AG09319 (cell line): ENCODE measurements at places on chromosomes 4 and X.

DNA sequence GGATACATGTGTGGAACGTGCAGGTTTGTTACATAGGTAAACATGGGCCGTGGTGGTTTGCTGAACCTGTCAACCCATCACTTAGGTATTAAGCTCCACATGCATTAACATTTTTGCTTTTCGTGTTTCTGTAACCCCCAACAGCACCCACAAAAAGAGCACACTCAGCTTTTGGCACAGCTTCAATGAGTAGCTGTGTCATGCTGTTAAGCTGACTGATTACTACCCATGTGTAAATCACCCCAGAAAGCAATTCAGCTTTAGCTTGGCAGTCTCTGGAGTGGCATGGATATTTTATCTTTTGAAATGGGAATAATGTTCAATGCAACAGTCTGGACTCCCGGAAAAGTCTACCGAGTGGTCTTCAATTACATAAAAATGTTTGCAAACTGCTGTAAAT is 734.3 kb downstream of the STIM2 start:
- DNase-seq: no peak

GRCh38 chr4:14095831-14096230 is 468.3 kb upstream of the BOD1L1 start:
- DNase-seq: no peak

GRCh38 chr4:32207456-32207855 is 1487.3 kb downstream of the PCDH7 start:
- DNase-seq: no peak

- DNase-seq: no peak
Measured at GRCh38 chr4:138890891-138891570, 124.5 kb upstream of the NOCT start.

DNA sequence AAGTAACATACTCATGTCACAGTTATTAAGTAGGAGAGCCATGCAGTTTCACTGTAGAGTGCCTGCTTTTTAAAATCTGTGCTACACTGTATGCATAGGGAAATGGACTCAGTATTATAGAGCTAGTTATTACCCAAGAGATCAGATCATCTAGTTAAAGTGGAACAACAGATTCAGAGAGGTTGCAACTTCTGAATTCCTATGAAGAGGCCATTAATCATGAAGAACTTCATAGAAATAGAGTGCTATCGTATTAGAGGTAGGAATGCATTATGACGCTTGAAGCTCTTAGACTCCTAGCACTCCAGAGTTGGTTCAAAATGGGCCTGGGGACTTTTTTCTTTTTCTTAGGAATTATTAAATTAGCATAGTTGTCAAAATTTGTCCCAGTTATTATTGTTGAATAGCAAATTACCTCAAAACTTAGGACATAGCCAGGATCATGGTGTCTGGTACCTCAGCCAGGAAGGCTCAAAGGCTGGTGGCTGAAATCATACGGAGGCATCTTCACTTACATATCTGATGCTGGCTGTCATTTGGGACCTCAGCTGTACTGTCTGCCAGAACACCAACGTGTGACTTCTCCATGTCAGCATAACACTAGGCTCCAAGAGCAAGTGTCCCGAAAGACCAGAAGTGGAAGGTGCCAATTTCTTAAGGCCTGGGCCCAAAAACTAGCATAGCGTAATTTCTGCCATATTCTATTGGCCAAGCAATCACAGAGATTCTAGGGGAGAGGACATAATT is 125.7 kb downstream of the STAG2 start:
- DNase-seq: no peak

DNA sequence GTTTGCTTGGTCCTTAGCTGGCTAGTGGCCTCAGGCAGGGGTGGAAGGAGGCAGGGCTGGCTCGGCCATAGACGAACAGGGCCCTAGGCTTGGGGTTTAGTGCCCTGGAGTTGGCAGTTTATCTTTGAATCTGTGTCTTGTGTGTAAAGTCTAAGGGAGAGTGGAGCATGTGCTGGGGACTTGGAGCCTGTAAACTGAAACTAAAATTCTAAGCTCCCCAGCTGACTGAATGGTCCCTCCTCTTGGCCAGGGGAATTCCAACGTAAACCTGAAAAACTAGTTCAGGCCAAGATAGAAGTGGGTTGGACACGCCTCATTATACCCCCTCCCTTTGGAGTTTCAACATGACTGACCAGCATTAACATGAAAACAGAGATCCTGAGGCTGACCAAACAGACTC is 46.1 kb upstream of the GPR78 start:
- DNase-seq: no peak

GRCh38 chr4:72063726-72064125 is 31.9 kb downstream of the NPFFR2 start:
- no peak for DNase-seq

DNA sequence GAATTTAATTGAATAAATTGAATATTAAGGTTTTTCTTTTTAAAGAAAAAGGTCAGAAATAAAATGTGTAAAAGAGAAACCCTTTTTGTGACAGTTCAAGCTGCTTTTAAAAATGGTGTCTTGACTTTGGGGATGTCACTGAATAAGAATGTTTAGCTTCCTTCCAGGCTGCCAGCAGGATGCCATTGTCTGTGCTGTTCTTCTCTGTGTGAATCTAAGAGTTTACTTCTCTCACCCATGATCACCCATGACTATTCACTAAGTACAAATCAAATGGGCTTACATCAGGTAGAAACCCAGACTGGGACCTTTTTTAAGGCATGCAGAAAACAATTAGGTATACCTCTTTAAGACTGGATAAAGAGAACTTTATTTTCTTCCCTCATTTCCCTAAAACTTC is 115.3 kb downstream of the DACH2 start:
- DNase-seq: no peak

DNA sequence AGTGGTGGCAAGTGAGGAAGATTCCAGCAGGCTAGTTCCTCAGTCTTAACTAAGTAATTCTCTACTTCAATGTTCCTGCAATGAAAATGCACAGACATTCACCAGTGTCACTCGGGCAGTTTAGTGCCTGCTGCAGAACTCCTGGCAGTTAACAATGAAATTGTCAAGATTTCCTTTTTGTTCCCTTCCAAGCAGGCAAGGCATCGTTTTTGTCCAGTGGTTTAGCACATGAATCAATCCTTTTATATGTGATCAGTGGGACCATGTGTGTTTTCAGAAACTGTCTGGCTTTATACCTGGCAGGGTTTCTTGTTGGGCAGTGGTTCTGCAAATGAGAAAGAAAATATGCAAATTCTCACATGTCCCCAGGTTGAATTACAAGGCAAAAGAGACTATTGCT is 122.2 kb downstream of the GBA3 start:
- DNase-seq: no peak

DNA sequence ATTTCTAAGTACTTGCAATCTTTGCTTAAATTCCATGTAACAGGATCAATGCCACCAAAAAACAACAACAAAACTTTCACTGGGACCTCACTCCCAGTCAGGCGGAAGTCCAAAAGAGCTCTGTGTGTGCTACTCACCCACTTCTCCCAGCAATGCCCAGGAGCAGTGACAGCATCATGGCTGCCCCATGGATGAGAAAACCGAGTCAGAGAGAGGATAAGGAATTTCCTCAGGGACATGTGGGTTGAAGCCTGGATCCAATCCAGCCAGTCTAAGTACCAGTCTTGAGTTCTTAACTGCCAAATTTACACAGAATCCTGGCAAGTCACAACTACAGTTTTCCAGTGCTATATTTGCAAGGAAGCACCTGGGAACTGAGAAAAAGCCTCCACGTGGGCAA is 64.5 kb downstream of the STX18 start:
- DNase-seq: no peak

GRCh38 chr4:8380511-8381415 is 59.8 kb downstream of the ACOX3 start:
- DNase-seq: no peak

GRCh38 chr4:24644983-24645764 is 60.8 kb upstream of the DHX15 start:
- DNase-seq: no peak

DNA sequence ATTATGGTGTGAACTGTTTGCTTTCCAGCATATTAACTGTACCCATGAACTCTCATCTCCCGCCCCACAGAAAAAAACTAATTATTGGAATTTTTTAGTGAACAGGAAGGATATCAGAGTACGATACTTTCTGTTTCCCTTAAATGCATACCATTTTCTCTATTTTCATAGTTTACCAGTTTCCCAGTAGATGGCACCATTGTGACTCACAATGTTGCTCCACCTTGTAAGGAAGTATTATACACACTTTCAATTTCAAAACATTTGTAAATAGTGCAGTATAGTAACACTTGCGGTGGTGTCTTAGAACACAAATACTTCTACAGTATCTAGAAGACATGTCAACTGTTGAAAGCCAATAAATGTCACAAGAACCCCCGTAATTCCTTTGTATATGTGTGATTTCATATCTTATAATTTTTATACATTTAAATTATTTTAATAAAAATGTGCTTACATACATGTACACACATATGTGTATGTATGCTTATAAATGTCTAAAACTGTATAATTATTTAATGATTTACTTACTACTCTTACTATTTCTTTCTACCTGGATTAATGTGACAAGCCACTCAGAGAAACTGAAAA is 167.3 kb downstream of the SLIT2 start:
- DNase-seq: peak; percentile 46

GRCh38 chrX:16205840-16206239 is 38.6 kb downstream of the MAGEB17 start:
- peak; percentile 8 for DNase-seq

DNA sequence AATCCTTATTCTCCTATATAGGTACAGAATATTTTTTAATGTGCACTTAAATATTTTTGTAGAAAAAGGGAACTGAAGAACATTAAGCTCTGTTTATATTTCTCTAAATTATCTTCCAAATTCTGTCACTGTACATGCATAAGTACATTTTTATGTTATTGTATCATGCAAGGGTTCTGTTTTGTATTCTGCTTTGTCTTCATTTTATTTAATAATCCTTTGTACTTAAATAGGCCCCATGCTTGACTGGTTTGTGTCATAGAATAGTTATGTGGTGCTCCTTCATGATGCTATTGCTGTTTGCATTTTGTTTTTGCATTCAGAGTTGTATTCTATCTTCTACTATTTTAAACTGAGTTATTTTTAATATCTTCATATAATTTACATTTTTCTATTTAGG is 111.9 kb upstream of the EDNRA start:
- DNase-seq: no peak

DNA sequence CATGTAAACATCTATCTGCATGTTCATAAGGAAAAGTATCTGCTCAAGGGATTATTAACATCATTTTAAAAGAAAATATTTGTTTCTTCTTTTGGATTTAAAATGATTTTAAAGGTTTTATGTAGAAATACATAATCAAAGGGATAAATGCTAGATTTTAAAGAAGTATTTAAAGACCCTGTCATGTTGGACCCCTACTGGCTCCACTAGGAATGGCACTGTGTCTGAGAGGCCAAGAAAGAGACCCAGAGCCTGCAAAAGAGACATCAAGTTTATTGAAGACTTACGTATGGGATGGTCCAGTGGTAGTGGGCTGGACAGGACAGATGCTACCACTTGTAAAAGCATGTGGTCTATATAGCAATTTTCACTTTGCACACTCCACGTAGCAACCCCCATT is 78.7 kb upstream of the PCDH18 start:
- DNase-seq: no peak

DNA sequence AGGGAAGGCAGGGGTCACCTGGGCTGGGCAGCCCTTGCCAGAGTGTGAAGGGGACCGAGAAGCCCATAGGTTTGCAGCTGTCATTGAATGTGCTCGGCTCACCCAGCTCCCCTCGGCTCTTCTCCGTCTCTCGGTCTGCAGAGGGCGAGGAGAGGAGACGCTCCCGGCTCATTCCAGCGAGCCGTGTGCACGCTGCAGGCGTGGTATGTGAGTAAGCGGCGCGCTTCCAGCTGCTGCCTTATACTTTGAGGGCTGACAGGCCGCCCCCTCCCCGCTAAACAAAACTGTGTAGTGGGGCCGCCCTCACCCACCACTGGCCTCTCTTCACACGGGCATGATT is 23.0 kb upstream of the BCORL1 start:
- DNase-seq: no peak

- no peak for DNase-seq
Measured at GRCh38 chr4:112637552-112637866, 566 bp downstream of the LARP7 start.

DNA sequence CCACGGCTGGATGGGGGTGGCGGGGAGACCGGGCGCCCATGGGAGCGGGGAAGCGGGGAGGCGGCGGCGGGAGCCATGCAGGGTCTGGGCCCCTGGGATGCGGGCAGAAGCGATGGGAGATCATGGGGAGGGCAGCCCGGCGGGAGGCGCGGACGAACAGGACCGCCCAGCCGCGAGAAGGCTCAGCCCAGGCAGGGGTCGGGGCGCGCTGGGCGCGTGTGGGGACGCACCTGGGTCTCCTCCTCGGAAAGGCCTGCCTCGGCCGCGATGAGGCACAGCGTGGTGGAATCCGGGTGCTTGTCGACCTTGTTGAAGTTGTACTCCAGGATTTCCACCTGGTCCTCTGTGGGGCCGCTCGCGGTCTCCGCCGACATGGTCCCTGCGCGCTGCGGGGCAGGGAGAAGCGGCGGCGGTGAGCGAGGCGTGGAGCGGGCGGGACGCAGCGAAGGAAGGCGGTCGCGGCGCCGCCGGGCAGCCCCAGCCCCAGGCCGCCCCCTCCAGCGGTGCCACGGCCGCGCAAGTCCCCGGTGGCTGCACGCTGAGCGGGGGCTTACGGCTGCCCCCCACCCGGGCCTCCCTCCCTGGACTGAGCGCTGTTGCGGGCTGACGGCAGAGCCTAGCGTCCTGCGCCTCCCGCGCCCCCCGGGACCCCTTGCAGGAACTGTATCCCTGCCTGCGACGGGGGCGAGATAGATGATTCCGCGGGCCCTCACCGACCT is 25.3 kb downstream of the HOPX start:
- no peak for DNase-seq

GRCh38 chr4:76957004-76957738 is 7.6 kb downstream of the SEPTIN11 start:
- DNase-seq: no peak

DNA sequence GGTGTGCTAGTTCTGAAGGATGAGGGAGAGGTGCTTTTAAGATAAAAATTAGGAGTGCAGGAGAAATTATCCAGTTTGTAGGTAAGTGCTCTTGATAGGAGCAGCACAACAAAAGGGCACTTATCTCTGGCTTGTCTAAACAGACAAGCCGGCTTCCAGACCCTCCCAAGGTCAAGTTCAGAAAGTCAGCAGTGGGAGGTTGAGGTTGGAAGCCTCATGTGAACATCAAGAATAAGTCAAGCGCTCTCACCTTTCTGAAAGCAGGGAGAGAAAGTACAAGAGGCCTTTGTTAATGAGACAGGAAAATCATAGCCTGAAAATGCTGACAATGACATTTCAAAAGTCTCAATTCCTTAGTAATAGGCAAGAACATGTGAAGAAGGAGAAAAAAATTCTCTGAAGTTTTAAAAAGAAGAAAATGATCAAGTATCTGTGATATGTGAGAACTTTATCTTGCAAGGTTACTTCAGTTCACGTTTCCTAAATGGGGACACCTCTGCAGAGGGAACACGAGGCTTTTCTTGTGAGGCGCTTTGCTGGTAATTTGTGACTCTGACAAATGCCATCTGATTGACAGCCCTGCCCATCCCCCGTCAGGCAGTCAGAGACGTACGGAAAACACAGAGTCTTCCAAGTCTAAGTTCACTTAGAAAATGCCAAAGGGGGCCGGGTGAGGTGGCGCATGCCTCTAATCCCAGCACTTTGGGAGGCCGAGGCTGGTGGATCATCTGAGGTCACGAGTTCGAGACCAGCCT is 62.2 kb downstream of the TIGD2 start:
- no peak for DNase-seq
